ENCODE measurements at places on chromosomes 6 and 20.

DNA sequence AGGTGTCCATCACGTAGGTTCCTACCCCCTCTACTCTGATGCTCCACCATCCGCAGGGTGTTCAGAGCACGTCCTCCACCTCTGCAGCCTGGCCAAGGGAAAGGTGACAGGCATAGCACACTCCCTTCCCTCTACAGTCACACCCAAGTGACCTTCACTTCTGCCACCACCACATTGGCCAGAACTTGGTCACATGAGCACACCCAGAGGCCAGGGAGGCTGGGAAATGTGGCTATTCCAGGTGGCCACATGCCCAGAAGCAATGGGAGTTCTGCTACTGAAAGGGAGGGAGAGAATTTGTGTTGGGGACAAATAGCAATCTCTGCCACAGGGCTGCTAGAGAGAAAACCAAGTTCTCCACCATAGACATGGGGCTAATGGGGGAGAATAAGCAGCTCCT, 180.3 kb downstream of the NFATC2 start:
- no peak for DNase-seq

DNA sequence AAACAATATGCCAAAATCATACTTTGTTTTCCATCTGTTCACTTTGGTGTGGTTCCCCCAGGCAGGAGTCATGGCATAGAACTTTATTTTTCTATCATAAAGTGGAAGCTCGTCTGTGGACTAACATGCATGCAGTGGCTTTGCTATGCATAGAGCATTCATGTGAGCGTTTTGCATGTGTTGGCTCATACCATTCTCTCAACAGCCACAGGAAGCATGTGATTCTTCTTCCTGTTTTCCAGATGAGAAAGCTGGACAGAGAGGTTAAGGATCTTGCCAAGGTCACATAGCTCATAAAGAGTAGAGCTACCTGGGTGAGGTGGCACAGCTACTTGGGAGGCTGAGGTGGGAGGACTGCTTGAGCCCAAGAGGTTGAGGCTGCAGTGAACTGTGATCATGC, 123.4 kb upstream of the HDGFL1 start:
- DNase-seq, result no peak

DNA sequence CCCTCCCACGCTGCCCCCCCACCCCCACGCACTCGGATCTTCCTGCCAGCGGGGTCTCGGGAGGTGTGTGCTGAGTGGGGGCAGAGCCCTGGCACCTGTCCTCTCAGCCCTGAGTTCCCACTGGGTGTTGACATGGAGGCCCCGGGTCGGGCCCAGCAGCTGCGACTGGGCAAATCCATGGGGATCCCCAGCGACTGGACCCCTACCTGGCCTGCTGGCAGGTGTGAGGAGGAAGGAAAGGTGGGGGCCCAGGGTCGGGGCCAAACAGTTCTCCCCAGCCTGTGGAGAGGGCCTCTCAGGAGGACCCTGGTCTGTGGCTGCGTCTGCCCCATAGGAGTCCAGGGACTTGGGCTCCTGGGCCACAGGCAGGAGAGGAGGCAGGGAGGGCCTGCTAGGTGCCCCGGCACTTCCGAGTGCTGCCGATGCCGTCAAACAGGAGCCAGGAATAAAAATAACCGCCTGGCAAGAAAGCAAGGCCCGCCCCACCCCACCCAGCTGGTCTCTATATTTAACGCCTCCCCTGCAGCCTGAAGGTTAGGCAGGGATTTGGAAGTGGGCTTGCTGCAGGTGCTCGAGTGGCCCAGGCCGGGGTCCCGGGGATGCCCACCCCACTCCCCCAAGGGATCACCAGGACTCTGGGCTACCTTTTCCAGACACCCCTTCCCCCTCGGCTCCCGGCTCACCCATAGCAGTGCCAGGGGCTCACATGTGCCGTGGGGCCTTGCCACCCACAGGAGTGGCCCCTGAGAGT, 1.4 kb upstream of the EEF1A2 start:
- DNase-seq, result no peak

DNA sequence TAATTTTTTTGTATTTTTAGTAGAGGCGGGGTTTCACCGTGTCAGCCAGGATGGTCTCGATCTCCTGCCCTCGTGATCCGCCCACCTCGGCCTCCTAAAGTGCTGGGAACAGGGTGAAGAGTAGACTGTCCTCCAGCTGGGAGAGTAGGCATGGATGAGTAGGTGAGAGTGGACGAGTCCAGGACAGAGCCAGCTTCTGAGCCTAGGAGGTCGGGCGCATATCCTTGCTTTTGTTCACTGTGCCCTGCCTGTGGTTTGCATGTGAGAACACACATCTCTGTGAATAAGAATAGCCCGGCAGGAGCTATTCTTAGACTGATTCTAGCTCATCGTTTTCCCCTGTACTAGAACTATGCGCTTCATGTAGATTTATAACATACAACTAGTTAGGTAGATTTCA, 78.3 kb downstream of the RPP40 start:
- no peak for DNase-seq

DNA sequence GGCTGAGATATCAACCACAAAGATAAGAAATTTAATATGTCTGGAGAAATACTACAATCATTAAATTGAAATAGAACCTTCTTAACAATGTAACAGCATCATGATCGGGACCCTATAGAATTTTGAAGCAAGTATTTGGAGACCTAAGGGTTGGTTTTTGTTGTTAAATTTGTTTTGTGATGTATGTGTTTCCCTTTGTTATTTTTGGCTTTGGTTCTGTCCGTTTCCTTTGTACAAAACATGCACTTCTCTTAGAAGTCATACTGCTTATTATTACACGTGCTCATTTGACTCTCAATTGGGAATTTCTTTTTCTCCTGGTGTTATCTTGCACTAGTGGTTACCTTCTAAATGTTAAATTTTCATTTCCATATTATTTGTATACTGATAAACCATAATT, 4.0 kb upstream of the PLN start:
- no peak for DNase-seq

All from NCI-H1436 treated with DMSO at 0.1 percent for 48 hours (cell line).